G401 (cell line): ENCODE measurements at places on chromosomes 11 and 22. TPM values are rescaled to one million over a fixed set of nuclear protein-coding genes. Genes with fewer than 3 reads are reported as not detected.

- peak; percentile 69 for DNase-seq
These were observed 27.8 kb upstream of the AMOTL1 start for GRCh38 chr11:94740083-94741021.

Gene DSCAML1
- total RNA-seq: not detected in 2 replicates

- peak; percentile 82 for DNase-seq
These were observed 17.2 kb downstream of the CLDN25 start for GRCh38 chr11:113796663-113797259.

GRCh38 chr11:100789500-100789899, 102.4 kb downstream of the ARHGAP42 start:
- DNase-seq: no peak

Gene TMEM86A
- 0.34 and 0.55 TPM in 2 replicates for total RNA-seq

- DNase-seq: peak; percentile 85
These were observed 3.3 kb downstream of the FGF19 start for GRCh38 chr11:69700278-69701140.

GRCh38 chr11:122862091-122862490, 20.5 kb upstream of the JHY start:
- peak; percentile 99 for DNase-seq

DNA sequence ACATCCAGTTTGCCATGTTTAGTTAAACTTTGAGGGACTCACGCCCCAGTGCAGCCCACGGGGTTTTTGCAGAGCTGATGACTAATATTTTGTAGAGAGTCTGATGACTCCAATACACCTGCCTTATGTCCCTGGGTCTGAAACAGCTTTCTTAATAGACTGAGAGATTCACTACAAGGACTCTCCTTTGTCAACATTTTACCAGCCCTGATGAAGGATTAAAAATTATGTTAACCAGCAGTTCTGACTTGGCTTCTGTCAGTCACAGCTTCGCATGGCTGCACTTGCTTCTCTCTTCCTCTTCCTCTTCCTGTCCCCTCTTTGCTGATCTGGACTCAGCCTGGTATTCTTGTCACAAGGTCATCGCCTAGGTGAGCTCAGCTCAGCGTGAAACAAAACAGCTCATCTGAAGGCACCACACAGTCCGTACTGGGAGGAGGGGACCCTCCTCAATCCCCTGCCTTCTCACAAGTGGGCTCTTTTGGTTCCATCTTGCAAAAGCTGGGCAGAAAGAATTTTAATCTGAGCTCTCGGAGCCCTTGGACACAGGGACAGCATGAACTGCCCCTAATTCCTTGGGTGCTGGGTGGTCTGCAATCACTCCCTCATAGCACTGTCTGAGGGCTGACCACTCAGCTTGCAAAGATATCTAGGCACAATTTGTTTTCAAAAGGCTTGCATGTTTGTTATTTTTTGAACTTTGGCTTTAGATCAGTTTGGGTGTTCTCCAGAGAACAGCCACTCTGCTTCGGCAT, 38.1 kb upstream of the POU2AF1 start:
- DNase-seq: no peak

Gene ETS1
- 50.3 and 61.7 TPM in 2 replicates for total RNA-seq

DNA sequence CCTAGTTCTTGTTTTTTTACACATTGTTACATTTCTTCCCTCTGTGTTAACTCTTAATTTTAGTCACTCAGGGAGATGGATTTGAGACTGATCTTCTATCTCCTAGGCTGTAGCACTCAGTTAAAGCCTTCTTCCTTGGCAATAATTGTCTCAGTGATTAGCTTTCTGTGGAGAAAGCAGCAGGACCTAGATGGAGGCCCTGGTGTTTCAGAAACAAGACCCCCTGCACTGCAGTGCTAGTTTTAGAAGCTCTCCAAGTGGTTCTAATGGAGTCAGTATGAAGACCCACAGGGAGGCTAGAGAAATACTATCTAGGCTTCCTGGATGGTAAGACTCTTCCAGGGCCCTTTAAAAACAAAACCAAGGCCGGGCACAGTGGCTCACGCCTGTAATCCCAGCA, 4.1 kb upstream of the PC start:
- DNase-seq: no peak

DNA sequence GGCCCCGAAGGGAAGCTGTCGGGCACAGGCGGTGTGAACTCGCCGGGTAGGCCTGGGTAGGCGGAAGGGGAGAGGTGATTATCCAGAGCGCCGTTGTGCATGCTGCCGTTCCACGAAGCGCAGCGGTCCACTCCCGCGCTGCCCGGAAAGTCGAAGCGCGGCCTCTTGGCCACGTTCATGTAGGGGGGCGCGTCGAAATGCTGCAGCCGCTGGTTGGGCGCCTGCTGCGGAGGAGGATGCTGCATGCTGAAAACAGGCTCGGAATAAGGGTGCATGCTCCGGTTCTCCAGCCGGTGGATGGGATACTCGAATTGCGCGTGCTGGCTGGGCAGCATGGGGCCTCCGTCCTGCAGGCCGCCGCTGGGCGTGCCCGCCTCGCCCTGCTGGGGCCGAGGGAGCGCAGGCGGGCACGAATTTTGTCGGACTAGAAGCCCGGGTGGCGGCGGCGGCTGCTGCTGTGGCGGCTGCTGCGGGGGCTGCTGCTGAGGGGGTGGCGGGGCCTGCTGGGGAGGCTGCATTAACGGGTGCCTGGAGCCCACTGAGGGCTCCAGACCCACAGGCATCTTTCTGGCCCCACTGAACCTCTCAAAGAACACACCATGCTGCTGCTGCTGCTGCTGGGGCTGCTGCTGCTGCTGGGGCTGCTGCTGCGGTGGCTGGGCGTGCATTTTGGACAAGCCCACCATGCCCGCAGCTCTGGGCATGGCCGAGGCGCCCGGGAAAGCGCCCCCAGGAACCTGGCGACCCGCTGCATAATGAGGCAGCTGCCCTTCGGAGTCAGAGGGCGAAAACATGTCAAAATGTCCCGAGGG, 2.3 kb downstream of the MN1 start:
- no peak for DNase-seq

- DNase-seq: no peak
These were observed 109.2 kb upstream of the MTMR2 start for GRCh38 chr11:96033095-96033494.

GRCh38 chr22:30195245-30196140, 51.1 kb downstream of the LIF start:
- no peak for DNase-seq

DNA sequence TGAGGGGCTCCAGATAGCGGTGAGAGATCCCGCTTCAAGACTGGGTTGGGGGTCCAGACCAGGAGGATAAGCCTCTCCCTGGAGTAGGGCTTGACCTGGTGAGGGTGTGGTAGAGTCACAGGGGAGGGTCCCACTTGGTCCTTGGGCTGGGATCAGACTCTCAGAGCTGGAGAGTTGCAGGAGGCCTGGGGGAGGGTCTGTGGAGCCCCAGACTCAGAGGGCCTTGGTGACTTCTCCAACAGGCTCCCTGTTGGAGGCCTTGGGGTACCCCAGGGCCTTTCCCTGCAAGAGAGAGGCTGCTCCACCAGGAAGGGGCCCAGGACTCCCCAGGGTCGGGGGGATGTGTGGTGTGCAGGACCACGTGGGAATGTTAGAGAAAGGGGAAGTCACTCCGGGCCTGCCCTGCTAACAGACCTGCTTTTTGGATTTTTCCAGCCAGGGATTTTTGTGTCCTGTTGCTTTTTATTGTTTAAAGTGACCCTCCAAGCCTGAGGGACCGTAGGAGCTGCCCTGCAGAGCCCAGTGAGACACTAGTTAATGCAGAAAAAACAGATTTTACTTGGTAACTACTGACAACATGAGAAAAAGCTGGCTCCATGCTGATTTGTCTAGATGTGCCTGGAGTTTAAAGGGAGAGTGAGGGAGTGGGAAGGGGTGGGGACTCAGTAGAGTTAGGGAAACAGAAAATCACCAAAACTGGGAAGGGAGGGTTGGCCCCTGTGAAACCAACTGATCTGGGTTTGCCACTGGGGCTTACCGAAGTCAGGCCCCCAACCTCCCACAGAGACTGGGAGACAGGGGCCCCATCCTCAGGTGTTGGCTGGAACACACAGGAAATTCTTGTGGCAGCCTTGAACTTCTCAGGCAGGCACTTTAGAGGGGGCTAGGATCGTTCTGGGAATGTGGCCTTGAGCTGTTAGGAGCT, 801 bp upstream of the TXNRD2 start:
- DNase-seq: peak; percentile 65

DNA sequence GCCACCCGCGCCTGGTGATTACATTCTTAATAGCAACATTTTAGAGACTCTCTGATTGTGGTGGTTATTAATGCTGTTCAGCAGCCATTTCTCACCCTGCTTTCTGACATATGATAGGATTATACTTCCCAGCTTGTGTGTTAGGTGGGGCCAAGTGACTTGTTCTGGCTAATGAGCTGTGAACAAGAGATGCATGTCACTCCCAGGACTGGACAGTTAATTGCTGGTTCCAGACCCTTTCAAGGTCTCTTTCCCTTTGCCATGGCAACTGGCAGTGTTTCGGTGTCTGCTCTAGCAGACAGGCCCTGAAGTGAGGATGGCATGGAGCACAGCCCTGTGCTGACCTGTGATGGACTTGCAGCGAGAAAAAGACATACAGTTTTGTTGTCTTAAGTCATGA, 8.9 kb upstream of the PTPRJ start:
- no peak for DNase-seq

Gene TECTA
- total RNA-seq: 0.17 and 0.37 TPM in 2 replicates

- no peak for DNase-seq
These were observed 126.4 kb upstream of the ZBED5 start for GRCh38 chr11:10984250-10984649.

- DNase-seq: no peak
These were observed 2.6 kb downstream of the GGA1 start for GRCh38 chr22:37611207-37611606.

Gene YPEL1
- total RNA-seq: 0.14 and 0.62 TPM in 2 replicates

GRCh38 chr11:116702772-116703385, 69.9 kb downstream of the BUD13 start:
- DNase-seq: no peak

Gene BCO2
- 1.1 TPM in 1 of 2 replicates, not detected in the other for total RNA-seq

GRCh38 chr11:60504219-60504905, 10.8 kb upstream of the MS4A13 start:
- DNase-seq: no peak

- DNase-seq: no peak
These were observed at the start of gene OR8A1 for GRCh38 chr11:124569697-124570096. TSS of gene OR8A1 (plus strand) at chr11:124569997. CDS start at chr11:124570120, 123 bp downstream.

Gene RNF214
- 5.5 and 18.3 TPM in 2 replicates for total RNA-seq

- no peak for DNase-seq
These were observed 47.5 kb downstream of the FAM181B start for GRCh38 chr11:82686211-82686610.

- DNase-seq: no peak
These were observed 143.3 kb upstream of the GRK3 start for GRCh38 chr22:25420925-25421904.

- DNase-seq: peak; percentile 68
These were observed 325.4 kb upstream of the CCDC90B start for GRCh38 chr11:83611600-83611999.

DNA sequence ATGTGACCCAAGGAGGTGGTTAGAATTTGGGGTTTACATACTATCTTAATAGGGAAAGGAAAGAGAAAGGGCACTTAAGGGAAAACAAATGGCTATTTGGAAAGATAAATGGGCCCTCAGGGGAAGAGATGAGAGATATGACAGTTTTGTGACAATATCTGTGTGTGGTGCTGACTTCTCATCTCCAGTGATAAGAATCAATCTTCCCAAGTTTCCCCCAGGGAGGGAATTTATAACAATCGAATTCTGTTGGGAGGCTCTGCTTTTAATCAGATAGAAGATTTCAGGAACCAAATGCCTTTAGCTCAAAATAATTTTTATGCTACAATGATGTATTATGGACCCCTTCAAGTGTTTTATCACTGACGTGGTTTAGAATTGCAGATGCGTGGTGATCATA, 46.3 kb upstream of the PAMR1 start:
- no peak for DNase-seq

- DNase-seq: no peak
These were observed 32.8 kb downstream of the KCNQ1OT1 start for GRCh38 chr11:2666828-2667570.

Gene PVALB
- not detected in 2 replicates for total RNA-seq

DNA sequence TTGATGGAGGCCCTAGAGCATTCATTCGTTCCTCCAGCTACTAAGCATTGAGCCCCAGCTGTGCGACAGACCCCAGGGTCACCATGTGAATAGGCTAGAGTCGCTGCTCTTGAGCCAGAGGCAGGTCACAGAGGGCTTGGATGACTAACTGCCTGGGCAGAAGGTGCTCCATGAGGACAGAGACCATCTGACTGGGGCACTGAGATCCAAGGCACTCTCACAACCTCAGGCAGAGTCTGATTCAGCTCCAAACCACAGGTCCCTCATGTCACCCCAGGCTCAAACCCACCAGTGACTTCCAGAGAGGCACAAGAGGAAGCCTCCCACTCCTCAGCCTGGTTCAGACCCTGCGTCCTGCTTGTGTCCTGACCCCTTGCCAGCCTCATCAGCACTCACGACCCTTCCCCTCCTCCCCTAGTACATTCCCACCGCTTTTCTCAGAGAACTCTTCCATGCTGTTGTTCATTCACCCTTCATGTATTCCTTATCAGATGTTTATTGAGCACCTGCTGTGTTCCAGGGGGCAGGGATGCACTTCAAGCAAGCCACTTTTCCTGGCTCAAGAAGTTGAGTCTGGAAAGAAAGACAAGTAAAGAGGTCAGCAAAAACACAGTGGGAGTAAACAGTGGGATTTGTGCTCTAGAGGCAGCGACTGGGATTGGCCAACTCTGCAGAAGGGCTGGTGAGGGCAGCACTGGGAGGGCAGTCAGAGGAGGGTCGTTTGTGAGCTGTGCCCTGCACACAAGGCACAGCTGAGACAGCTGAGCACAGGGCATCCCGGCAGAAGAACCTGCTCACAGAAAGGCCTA, 9.3 kb downstream of the OAF start:
- DNase-seq: no peak

- DNase-seq: no peak
These were observed 420.4 kb downstream of the AASDHPPT start for GRCh38 chr11:106497822-106498221.

Gene MUC6
- not detected in 2 replicates for total RNA-seq

DNA sequence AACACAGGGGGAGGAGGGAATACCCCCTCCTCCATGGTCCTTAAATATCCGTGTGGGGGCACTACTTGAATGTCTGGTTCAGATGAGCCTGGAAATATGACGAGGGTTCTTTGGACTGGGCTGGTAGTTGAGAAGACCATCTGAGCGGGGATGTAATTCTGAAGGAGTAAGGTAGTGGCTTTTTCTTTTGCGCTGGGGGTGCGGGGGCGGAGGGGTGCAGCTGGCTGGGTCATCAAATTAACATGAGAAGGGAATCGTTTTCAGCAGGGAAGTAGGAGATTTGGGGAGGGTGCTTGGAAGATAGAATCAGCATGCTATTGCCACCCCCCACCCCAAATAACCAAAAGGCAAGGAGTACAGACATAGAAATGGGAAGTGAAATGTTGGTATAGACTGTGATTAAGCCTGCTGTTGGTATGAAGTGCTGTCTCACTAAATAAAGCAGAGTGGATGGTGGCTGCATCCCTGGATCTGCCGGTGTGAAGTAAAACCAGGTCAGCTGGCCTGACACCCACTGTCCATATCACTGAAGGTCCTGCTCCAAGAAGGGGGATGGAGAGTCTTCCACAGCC, 121.9 kb upstream of the HSD17B12 start:
- DNase-seq: peak; percentile 37

- peak; percentile 49 for DNase-seq
These were observed 29.1 kb downstream of the ZBED4 start for GRCh38 chr22:49882519-49883293.

Gene PARVA
- total RNA-seq: 6.6 and 9.9 TPM in 2 replicates

GRCh38 chr11:1783725-1784529, 20.2 kb upstream of the CTSD start:
- DNase-seq: no peak

Gene BDNF
- total RNA-seq: 20.2 and 29.8 TPM in 2 replicates
